Epithelial cell of esophagus (primary cell): ENCODE measurements at places on chromosomes 5 and 9.
A peak's percentile ranks its signal among the peaks of the same experiment; 100 is the strongest.

DNA sequence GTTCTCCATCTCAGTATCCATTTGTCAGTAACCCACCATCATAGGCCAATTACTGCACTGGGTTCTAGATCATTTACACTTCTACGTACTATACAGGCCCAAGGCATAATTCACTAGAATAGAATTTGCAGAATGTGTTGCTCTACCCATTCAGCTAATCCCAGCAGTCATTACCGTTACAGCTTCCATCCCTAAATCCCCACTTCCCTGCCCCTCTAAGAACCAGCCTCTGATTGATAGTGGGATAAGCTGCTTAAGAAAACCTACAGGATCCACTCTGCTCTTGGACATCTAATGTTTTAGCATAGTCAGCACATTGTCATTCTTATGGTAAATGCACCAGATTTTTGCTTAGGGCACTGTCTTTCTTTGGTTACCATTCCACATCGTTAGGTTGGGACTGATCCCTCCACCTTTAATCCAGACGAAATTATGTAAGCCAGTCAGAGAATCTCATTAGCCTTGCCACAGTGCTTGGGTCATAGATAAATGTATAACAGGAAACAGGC is 39.3 kb upstream of the CHD1 start:
- no peak for DNase-seq

- DNase-seq = peak; percentile 27
Measured at GRCh38 chr9:123925819-123926218, 4.1 kb downstream of the DENND1A start.

DNA sequence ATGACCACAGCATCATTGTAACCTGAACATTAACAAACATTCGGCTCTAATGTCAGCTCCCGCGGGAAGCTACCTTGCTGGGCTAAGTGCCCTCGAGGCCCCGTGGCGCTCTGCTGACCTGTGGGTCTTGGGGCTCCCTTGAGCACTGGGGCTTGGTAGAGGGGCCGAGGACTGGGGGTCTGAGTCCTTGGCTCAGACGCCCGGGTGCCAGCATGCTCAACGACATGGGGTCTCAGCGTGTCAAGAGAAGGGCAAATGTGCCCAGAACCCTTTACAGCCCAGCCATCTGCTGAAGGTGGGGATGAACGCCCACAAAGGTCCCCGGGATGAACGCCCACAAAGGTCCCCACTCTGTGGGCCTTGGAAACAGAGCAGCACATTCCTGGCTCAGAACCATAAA is 39.7 kb upstream of the SARDH start:
- DNase-seq = no peak

GRCh38 chr9:21684831-21685362 is 117.5 kb upstream of the MTAP start:
- peak; percentile 99 for DNase-seq

GRCh38 chr9:122865300-122865699 is 36.9 kb upstream of the PDCL start:
- DNase-seq = no peak

DNA sequence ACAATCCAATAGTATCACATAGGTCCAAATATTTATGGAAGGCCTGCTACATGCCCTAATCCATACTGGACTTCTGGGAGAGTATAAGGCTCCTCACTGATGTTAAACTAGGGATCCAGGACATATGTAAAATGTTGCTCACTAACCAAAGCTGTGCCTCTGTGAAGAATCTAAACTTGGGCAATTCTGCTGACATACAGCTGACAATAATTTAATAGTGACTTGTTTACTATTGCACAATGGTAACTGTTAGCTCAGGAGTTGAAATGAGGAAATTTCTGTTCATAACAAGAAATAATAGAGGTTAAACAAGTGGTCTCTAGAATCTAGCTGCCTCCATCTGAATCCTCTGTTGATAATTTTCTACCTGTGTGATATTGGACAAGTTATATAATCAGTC is 14.9 kb upstream of the CTXN3 start:
- peak; percentile 24 for DNase-seq

- DNase-seq = no peak
Measured at GRCh38 chr5:84535281-84535680, 150.6 kb upstream of the EDIL3 start.

- no peak for DNase-seq
Measured at GRCh38 chr9:134698111-134698510, 56.5 kb downstream of the COL5A1 start.

DNA sequence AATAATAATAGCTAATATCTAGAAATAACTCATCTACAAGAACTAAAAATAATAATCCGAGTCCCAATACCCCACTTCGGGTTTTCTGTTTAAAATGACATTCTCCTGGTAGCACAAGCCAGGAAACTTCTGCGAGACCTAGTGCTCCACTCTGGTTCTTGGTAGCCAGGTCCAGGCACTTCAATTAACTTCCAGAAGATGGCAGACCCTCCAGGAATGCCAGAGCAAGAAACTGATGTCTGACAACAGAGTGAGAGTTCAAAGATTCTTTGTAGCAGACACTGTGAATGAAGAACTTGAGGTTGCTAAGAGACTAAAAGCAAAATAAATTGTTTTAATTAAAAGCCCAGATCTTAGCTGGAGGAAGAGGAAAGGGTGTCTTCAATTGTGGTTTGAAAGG is 1963.3 kb upstream of the CDH9 start:
- no peak for DNase-seq

DNA sequence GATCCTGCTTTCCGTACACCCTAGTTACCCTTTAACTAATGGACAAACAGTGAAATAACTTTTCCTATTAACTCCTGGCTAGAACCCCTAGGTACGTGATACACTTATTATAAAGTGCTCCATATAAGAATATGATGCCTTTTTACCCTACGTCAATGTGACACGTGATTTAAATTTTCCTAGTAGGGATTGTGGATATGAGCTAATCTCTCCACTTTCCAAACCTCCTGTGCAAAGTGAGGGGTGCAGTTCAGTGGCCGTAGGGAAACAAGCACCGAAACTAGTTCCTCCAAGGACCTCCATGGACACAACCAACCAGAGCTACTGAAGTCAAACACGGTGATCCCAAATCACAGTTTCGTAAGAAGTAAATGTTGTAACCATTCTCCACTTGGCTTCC is 19.3 kb downstream of the NFIB start:
- DNase-seq = no peak

DNA sequence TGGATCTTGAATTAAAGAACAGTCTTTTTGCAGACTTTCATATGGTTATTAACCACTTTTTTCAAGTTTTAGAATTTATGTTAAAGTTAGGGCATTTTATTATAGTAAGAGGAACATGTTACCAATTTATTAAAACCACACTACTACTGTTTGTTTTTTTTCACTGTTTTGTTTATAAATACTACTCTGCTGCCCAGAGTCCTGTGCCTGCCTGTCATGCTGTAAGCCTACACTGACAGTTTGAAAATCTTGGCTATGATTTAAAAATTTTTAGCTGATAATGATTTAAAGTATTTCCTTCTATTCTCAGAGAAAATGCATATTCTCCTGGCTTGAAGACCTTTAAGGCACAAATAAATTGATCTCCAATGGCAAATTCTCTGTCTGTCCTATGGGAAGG is 128.7 kb downstream of the RPS23 start:
- no peak for DNase-seq
